HFFc6 (cell line): ENCODE measurements at places on chromosomes 16 and 17. TPM values are rescaled to one million over a fixed set of nuclear protein-coding genes. Genes with fewer than 3 reads are reported as not detected.

GRCh38 chr17:55735731-55736405 is 13.2 kb upstream of the TMEM100 start:
- DNase-seq, result peak; percentile 44

Gene GPR179
- total RNA-seq, result not detected in 3 replicates

DNA sequence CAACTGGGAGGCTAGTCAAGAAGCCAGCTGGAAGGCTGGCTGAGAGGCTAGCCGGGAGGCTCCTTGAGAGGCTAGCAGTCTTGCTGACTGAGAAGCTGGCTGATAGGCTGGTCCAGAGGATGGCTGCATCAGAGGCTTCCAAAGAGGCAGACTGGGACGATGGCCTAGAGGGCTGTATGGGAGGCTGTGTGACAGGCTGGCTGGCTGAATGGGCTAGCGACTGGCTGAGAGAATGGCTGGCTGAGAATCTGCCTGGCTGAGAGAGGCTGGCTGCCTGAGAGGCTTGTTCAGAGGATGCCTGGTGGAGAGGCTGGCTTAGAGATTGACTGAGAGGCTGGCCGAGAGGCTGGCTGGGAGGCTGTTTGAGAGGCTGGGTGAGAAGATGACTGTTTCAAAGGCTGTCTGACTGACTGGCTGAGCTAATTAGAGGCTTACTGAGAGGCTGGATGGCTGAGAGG is 34.8 kb upstream of the ACSM2B start:
- no peak for DNase-seq

Gene DPEP3
- not detected in 3 replicates for total RNA-seq

GRCh38 chr17:36940313-36941264 is 3.3 kb downstream of the LHX1 start:
- DNase-seq, result no peak

Gene SLC25A10
- total RNA-seq, result 13.2 to 20.7 TPM (median 18.8 TPM) in 3 replicates

Gene GLP2R
- not detected in 3 replicates for total RNA-seq

DNA sequence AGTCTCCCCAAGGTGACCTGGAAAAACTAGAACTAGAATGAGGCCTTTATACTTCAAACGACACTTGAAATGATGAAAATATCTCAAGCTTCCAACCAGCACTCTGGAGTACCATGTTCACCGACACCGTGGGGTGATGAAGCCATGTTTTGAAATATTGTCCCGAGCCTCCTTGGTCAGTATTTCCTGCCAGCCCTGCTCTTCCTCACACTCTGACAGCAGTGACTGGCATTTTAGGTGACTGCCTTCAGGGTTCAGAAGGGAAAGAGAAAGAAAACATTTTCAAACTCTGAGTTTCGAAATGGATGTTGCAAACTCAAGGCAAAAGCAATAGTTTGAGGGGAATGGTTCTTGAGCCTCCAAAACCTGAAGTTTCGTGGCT is 39.3 kb upstream of the IRX6 start:
- no peak for DNase-seq

Gene PGS1
- total RNA-seq, result 22.9 to 23.2 TPM (median 22.9 TPM) in 3 replicates

DNA sequence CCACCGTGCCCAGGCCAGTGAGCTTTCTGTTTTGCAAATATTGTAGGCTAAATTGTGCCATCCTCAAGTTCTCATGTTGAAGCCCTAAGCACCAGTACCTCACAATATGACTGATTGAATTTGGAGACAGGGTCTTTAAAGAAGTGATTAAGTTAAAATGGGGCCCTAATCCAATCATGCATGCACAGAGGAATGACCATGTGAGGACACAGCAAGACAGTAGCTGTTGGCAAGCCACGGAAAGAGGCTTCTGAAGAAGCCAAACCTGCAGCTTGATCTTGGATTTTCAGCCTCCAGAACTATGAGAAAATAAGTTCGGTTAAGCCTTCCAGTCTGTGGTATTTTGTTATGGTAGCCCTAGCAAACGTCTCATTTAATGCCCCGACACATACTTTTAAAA is 24.9 kb downstream of the TOM1L2 start:
- DNase-seq, result no peak

GRCh38 chr17:59845595-59846393 is 46.9 kb downstream of the TUBD1 start:
- DNase-seq, result peak; percentile 65

DNA sequence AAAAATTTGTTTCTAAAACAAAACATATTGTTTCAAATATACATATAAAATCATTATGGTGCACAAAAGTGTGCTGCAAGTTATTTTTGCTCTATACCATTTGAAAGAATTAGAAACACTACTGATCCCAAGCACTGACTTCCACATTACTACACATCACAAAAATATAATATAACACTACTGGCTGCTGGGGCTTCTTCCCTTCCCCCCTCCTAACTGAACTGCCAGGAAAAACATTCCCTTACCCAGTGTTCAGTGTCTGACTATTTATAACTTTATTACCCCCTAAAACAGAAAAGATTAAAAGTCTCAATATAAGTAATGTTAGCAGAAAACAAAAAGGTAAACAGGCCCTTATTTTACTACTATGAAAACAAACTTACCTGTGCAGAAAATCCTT is 36.9 kb downstream of the GPATCH8 start:
- no peak for DNase-seq

DNA sequence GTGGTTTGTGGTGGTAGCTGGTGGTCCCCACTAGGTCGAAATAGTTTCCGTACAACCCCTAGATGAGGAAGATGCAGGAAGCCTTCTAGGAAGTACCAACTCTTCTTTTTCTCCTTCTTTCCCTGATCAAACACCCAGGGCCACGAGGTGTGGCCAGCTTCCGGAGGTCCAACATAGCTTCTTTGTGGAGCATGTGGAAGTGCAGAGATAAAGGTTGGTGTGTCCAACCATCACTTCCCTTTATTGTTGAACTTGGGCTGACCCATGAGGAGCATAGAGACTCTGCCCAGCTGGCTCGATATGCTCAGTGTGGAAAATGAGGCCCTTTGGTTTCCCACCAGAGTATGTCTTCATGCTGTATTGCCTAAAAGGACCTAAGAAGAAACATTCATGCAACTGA is 6.3 kb upstream of the RGS9 start:
- no peak for DNase-seq

- peak; percentile 60 for DNase-seq
These were observed 18.6 kb downstream of the CDH16 start for GRCh38 chr16:66899945-66900710.

Gene UTS2R
- not detected in 3 replicates for total RNA-seq

Gene SDR42E2
- not detected in 3 replicates for total RNA-seq

- peak; percentile 52 for DNase-seq
These were observed 18.1 kb upstream of the SHCBP1 start for GRCh38 chr16:46638947-46639925.

GRCh38 chr16:72884573-72884972 is 163.4 kb downstream of the ZFHX3 start:
- no peak for DNase-seq

DNA sequence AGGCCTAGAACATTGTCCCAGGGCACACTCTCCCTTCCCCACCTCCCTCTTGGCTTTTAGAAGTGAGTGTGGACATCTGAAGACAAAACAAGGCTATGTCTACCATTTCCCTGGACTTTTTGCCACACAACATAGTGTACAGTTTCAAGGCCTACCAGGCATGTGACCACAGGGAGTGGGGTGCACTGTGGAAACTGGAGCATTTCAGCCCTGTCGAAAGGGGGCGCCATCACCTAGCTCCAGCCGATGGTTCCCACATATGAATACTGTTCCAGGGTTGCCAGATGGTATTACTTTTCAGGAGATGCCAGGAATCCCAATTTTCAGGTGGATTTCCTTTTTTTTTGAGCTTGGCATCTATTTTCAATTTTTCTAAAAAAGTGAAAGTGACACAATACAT is 140.7 kb downstream of the KATNIP start:
- peak; percentile 37 for DNase-seq

Gene ESRP2
- total RNA-seq, result 0.11 to 0.21 TPM (median 0.14 TPM) in 3 replicates

Gene FA2H
- not detected in 3 replicates for total RNA-seq

DNA sequence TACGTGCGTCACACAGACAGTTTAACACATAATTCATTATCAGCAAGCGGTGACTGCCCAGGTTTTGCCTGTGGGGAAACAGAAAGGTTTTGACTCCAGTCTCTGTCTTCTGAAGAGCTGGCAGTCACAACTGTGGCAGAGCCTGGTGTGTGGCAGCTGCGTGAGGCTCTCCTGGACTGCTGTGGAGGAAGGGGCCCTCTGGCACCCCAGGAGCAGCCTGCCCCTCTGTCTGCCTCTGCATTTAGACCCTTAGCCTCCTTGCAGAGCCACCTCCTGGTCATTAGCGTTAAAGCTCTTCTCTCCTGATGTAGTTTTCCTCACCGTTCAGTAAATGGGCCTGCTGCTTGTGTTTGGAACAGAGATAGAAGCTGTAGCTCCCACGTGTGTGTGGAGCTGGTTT is 10.9 kb downstream of the RAB40C start:
- no peak for DNase-seq

DNA sequence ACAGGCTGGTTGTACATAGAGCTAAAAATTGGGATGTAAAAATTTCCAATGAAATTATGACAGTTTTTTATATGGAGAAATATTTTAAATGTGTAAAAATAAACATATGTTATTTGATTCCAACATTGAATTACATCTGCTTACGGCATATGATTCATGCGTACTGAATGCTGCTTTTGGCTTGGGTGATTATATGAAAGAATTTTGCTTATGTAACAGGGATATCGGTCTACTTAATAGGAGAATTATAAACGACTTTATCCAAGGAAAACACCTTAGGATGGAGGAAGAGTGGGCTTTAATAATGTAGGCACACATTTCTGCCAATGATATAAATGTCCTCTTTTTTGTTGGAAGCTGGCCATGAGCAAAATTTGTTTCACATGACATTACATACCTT is 197.3 kb upstream of the GOT2 start:
- no peak for DNase-seq

DNA sequence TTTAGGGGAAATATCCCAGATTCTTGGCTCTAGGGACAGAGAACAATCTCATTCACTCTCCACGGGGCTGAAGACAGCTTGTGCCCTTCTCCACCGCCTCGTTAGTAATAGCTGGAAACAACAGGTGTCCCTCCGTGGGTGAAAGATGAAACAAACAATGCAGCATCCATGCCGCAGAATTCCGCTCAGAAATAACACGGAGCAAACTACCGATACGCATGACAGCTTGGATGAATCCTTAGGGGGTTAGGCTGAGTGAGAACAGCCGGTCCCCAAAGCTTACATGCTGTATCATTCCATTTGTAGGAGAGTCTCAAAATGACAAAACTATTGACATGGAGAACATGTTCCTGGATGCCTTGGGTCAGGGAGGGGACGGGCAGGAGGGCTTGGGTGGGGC is 29.4 kb upstream of the CACNG1 start:
- no peak for DNase-seq

DNA sequence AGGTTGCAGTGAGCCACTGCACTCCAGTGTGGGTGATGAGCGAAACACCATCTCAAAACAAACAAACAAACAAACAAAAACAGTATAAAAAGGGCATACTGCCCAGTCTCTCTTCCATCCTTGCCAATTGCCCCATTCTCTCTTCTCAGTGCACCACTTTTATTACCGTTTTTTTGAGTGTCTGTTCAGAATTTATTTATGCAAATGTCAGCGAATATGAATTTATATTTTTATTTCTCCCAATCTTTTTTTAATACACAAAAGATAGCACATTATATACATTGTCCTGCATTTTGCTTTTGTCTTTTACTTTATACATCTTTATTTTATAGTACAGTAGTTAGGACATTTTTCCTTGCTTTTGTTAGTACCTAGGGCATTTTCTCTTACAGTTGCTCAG is 19.6 kb downstream of the RNF135 start:
- no peak for DNase-seq

DNA sequence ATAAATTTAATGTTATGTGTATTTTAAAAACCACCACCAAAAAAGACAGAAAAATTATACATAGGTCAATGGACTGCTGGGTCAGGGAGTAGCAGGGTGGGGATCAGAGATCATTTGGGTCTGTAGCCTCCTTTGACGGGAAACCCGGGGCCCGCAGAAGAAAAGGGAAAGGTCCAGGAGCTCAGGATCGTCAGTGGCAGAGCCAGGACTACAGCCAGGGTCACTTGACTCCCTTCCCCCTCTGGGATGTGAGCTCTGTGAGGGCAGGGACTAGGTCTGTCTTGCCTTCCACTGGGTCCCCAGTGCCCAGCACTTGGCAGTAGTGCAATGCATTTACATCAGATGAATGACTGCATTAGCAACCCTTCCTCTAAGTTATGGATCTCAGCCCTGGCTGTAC is 62.1 kb downstream of the TOM1L2 start:
- no peak for DNase-seq

DNA sequence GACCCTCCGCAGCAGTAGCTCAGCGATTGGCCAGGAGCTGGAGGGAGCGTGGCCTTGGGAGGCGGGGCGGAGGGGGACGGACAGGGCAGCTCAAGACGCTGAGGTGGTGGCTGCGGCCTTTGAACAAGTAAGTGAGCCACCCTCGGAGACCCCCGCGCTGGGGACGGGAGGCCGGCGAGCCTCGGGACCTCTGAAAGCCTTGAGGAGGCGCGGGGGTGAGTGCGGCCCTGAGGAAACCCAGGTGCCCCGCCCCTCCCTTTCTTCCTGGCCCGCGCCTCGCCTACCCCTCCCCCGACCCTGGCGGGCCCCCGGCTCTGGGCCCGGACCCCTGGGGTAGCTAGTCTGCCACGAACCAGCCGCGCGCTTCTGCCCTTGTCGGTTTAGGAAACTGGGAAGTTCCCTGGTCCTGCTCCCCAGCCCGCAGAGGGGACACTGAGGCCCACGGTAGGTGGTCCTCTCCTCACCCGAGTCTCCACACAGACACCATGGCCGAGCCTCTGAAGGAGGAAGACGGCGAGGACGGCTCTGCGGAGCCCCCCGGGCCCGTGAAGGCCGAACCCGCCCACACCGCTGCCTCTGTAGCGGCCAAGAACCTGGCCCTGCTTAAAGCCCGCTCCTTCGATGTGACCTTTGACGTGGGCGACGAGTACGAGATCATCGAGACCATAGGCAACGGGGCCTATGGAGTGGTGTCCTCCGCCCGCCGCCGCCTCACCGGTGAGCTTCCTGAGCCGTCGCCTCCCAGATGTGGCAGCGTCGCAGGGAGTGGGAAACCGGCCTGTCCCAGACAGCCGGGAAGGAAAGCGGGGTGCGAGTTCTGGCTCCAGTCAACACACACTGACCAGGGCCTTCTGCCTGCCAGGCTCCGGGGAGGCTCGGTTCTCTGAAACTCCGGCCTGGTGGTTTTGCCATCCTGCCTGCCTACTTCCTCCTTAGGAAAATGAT is at the start of gene MAPK7:
Gene MAPK7 (plus strand): TSS at position 83 of the 945 bp plus-strand sequence. CDS start 403 bp downstream, at position 486.
- DNase-seq, result no peak

GRCh38 chr17:51435641-51436091 is 175.3 kb downstream of the UTP18 start:
- DNase-seq, result no peak
